ENCODE measurements at places on chromosomes 13 and 19.

DNA sequence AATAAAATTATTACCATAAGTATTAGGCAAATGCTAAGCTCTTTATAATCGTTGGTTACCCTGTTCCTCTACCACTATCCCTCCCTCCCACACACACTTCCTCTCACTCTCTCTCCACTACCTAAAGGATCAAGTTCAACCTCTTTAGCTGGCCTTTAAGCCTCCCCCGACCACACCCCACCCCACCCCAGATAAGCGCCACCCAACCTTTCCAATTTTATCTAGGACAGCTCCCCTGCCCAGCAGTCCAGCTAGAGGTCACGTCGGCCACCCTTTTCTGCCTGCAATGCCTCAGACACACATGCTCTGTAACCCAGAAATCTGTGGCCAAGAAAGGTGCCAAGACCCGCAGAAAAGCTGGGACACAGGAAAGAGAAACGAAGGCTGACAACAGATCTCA is 1.1 kb downstream of the LYPD4 start:
- DNase-seq: no peak

DNA sequence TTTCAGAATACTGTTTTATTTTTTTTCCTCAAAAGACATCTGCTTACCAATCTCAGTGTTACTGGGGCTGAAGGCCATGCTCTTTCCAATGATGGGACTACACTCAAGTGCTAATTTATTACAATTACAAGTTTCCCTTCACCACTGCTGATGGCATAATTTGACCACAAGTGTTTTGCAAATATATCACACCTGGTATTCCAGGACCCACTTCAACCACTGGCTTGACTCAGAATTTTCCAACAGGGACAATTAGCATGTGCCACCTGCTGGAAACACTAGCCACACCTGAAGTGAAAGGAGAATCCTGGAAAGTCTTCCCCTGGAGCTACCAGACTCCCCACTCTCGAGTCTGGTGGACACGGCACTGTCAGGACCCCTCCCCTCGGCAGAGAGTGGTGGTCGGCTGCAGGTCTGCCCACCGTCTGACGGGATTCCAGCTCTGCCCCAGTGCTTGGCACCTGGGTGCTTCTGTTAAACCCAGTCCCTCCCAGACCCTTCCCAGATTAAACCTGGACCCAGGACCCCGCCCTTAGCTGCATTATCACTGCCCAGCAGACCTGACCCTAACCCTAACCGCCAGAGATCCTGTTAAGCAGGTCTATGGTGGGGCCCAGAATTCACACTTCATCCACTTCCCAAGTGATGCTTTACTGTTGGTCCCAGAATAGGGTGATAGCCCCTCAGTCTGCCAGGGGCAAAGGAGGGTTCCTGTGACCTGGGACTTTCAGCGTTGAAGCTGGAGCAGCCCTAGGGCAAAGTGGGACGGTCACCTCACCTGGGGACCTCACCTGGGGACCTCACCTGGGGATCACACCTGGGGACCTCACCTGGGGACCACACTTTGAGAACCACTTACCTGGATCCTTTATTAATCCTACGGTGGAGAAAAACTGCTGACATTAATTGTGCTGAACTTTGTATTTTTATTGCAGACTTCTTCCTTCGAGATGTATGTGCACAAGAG is 17.6 kb upstream of the RASA3 start:
- no peak for DNase-seq

DNA sequence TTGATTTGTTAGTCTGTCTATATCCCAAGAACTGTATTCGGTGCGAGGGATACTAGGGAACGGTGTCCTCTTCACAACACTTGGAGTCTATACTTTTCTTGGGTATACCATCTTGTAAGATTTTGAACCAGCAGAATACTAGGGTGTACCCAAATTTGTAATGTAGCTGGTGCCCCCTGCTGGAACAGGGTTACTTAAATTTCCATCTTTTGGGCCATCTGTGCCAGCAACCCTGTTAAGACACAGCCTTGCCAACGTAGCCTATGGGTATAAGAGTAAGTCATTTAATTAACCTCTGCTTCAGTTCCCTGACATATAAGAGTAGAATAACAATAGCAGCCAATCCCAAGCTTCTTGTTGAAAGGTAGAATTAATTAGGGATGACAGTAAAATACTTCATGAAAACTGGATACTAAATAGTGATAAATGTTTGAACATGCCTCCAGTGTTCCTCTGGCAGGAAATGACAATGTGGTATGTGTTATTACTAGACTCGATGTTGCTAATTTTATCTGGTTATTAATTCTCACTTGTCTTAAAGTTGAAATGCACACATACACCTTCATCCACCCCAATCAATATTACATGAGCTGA is 607.6 kb downstream of the FGF9 start:
- no peak for DNase-seq

GRCh38 chr13:32938907-32939306 is 77.3 kb upstream of the KL start:
- no peak for DNase-seq

DNA sequence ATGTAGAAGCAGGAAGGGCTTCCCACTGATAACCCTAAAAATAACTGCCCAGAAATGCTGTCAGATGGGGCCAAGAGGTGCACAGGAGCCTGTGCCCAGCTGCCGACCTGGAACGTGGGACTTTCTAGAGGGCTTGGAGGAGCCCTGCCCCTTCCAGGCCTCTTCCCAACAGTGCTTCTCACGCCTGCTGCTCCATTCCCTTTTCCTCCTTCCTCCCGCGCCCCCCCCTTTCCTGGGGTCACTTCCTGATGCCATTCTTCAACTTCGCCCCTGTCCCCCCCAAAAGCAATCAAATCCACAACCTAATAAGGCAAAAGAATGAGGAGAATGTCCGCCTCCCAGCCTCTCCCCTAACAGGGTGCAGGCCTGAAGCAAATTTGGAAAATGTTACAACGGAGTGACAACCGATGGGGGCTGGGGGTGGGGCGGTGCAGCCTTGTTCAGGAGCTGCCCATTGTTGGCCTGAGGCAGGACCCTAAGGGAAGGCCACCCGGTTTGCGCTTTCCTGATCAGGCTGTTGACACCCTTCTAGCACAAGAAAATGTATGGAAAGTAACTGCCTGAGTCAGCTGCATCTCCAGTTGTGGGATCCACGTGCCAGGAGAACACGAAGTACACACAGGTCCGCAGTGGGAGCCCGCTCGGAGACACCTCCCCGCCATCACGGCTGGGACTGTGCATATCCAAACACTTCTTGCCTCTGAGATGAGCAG is 18.7 kb downstream of the ACTN4 start:
- DNase-seq: no peak

- DNase-seq: no peak
Observed at GRCh38 chr19:29248332-29248844, 35.4 kb upstream of the UQCRFS1 start.

DNA sequence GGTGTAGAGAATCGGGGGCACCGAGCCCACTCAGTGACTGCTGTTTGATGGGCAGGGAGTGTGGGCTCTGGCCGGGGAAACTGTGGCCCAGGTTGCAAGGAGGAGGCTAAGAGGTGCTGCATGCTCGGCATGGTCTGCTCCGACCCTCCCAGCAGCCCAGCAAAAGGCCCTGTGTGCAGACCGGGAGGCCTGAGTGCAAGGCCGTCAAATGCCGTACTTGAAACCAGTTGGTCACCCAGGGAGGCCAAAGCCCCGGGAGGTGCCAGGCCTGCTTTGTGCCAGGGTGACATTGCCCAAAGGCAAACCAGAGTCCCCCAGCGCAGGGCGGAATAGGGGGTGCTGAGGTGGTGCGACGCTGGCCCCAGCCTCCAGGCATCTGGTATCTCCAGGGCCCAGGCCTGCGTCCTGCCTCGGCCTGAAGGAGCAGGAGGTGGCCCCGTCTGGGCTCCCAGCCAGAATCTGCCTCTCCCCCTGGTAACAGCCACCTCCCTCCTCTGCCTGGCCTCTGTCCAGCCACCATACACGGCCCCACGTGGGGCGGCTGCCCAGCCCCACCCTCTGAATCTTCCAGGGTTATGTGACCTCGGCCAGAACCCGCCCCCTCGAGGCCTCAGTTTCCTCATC is 4.0 kb downstream of the PIK3R2 start:
- no peak for DNase-seq

- DNase-seq: no peak
Observed at GRCh38 chr19:10766671-10767201, 48.9 kb downstream of the DNM2 start.

DNA sequence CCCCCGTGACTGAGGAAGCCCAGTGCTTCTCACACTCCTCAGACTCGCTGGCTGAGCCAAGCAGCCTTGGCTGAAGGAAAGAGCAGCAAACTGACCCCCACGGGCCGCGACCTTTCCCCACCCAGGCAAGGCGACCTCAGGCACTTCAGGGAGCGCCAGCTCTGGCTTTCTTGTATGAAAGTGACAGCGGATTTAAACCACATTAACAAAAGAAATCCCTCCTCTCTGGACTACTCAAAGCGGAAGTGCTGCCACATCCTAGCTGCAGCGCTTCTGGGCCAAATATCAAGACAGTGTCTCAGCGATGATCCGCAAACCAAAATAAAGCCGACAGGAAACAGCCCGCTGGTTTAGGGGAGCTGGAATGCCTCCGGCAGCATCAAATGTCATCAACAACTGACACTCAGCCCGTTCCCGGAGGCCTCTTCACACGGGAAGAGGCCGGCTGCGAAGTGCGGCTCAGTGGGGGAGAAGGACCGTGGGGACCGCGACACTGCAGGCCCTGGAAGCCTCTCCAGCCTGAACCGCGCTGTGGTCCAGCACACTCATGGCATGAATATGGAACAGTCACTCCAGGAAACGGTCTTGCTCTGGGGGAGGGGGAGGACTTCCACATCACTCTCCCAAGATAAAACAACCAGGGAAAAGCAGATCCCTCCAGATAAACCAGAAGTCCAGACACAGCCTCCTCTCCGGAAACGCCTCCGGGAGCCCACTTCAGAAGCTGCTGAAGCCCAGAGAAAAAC is 1.4 kb downstream of the RASA3 start:
- no peak for DNase-seq

DNA sequence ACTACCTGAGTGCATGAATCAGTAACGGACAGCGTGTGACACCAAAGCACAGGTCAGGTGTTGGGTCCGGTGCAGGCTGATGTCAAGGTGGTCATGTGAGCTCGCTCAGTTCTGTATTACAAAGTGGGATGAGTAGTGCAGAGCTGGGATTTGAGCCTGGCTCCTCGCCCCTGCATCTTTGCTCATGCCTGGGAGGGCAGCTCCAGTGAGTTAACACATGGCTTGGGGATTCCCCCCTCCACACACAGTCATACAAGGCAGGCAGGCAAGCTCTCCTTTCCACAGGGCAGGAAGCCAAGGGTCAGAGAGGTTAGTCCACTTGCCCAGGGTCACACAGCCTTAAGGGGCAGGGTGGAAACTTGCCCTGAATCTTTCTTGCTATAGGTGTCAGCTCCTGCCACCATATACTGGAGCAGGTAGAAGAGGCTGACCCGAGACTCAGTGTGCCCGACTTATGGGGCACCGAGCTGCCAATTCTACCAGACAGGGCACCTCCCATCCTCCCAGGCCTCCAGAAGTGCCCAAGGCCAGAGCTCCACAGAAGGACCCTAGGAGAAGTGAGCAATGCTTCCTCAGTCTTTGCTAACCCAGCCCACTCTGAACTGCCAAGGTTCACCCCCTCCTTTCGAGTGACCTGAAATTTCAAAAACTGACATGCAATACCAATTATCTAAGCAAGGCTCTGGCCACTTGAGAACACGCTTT is 35.4 kb downstream of the ZNF787 start:
- DNase-seq: no peak

DNA sequence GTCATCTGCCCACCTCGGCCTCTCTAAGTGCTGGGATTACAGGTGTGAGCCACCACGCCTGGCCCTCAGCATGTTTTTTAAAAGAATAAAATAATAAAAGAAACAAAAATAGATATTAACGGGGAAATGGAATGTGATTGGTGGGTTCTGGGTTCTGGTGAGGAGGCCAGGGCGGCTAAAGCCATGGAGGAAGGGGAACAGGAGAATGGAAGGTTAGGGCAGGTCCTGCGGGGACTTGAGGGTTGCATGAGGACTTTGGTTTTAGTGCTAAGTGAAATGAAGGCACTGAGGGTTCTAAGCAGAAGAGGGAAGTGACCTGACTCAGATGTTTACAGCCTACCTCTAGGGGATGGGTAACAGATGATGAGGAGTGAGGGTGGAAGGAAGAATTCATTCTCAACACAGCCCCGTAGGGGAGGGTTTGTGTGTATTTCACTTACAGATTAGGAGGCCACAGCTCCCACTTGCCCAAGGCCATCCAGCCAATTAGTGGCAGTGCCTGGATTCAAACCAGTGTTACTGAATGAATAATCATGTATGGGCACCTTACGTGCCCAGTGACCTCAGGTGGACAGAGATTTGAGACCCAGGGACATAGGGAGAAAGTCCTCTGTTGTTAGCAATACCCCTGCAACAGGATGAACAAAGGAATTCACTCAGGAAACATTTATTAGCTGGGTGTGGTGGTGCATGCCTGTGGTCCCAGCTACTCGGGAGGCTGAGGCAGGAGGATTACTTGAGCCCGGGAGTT is 6.7 kb upstream of the MRPL4 start:
- no peak for DNase-seq

- DNase-seq: no peak
Observed at GRCh38 chr13:107649079-107649478, 566.3 kb downstream of the LIG4 start.

DNA sequence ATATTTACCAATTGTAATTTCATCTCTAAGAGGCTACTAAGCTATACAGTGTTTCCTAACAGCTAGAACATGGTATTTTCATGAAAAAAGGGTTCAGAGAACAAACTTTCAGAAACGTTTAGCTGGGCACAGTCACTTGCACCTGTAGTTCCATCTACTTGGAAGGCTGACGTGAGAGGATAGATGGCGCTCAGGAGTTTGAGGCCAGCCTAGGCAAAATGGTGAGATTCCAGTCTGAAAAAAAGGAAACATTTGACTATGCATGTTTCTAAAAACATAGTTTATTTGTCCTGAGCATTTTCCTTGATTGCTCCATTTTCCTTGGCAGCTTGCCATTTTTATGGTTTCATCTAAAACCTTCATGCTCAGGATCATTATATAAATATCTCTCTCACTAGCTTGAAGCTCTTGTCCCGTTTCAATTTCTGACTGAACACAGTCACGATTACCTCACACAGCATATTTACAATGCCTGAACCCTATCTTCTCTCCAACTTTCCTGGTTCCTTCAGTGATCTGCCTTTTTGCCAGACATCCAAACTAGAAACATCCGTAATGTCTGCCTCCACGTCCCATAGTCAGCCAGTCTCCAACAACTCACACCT is 200.8 kb downstream of the RGCC start:
- no peak for DNase-seq

- no peak for DNase-seq
Observed at GRCh38 chr13:19059016-19059780, 122.4 kb downstream of the TUBA3C start.

Measured in esophagus squamous epithelium (tissue), 5 donors.